ENCODE measurements at places on chromosomes 11 and 22. TPM values are rescaled to one million over a fixed set of nuclear protein-coding genes. Genes with fewer than 3 reads are reported as not detected.

DNA sequence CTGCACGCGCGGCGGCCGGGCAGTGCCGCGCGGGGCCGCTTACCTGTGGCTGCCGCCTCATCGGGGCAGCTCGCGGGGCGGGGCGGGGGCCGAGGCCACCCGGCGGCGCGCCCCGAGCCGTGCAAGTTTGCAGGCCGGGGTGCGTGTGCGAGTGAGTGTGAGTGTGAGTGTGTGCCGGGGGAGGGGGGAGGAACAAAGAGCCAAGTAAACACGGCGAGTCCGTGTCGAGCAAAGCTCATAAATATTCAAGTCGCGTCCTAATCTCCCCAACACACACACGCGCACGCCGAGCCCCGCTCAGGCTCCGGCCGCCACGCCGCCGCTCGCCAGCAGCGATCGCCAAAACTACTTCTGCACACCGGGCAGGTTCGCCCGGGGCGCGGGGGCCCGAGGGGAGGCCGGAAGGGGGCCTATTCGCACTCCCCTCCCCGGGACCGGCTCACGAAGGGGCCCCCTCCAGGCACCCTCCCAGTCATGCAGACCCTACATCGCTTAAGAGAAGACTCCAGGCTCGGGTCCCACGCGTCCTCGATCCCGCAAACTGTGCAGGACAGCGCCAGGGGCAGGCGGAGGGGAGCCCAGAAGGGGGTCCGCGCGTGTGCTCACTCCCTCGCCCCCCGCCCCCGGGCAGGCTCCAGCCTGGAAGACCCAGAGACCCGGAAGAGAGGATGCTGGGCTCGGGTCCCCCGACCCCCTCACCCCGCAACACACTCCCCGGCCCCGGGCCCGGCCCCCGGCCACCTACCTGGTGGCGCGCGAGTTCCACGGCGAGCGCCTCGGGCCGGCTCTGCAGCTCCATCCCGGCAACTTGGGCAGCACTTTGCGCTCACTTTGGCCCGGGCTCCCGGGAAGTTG lies 827 bp downstream of the PHF21B start:
- no peak for DNase-seq

Gene KRTAP5-9
- total RNA-seq: not detected

Gene ELF5
- not detected for total RNA-seq

DNA sequence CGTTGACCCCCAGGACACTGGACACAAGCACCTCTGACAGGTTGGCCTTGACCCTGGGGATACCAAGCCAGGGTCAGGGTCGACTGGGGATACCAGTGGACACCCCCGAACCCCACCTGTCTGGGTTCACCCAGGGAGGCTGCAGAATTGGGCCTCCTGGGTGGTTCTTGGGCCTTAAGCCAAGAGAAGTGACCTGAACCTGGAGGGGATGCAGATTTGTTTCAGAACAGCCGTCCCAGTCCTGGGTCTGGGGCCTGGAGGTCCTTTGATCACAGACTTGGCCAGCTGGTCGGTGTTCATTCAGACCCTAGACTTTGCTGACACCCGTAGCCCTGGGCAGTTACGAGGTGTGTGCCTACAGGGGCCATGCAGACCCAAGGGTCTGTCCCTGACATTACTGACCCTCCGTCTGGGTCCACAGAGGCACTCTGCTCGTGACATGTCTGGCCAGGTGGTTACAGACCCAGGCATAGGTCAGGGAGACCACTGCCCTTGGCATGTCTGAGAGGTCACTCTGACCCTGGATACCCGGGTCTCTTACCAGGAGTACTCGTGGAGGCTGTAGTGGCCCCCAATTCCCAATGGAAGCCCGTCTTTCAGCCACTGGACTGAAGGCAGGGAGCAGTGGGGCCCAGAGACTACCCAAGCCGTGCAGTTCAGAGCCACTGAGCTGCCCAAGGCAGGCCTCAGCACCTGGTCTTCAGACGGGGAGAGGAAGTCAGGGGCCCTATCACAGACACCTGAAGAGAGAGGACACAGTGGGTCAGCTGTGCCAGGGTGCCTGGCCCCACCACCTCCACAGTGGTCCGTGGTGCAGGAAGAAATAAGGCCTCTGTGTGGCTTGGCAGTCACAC lies 6.4 kb downstream of the SIGIRR start:
- DNase-seq: no peak

Gene DSCAML1
- total RNA-seq: not detected

- no peak for DNase-seq
Measured at GRCh38 chr11:73818846-73819245, 31.2 kb downstream of the MRPL48 start.

- no peak for DNase-seq
Measured at GRCh38 chr22:50245214-50246072, 620 bp upstream of the TUBGCP6 start.

DNA sequence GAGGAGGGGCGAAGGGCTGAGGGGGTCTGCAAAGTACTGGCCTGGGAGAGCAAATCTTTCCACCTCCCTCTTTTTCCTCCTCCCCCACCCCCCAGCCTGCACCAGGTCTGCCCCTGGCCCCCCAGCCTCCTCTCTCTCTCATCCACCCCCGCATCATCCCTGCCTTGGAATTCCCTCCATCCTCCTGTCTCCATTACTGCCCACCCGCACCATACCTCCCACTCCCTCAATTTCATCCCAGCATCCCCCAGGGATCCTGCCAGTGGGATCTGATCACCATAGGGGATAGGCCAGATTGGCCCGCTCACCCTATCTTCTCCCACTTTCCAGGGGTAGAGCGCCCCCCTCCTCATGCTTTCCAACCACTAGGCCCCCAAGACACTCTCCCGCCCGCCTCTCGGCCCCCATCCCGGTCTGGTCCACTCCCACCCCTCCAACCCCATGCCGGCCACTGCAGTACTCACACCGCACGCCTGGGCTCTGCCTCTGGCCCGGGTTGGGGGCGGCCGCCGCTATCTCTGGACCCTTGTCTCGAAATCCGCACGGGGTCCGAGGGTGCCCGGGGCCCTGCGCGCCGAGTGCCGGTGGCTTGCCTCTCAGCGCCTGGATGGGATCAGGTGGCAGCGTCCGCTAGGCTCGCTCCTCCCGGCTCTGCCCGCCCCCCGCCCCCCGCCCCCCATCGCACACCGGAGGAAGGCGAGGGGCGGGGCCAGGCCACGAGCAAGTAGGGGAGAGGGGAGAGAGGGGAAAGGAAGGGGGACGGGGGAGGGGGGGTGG lies at the start of gene GAL3ST3:
Gene GAL3ST3 (minus strand): TSS at position 615 of the 777 bp plus-strand sequence. CDS start 3,746 bp downstream, outside the sequence.
- DNase-seq: no peak

Gene BAIAP2L2
- 0.17 TPM for total RNA-seq

Data from adrenal gland (tissue), 19 donors.